ENCODE measurements at places on chromosomes 7 and 10.

- DNase-seq, result no peak
- H3K4me1 ChIP-seq, result no peaks in the 10 kb centered on the region
- H3K4me3 ChIP-seq, result no peak overlapping the region
- H3K36me3 ChIP-seq, result peaks cover 2% of the 10 kb centered on the region
- H3K27ac ChIP-seq, result no peak overlapping the region
These were observed 17.9 kb downstream of the COPG2 start for GRCh38 chr7:130650611-130651120.

DNA sequence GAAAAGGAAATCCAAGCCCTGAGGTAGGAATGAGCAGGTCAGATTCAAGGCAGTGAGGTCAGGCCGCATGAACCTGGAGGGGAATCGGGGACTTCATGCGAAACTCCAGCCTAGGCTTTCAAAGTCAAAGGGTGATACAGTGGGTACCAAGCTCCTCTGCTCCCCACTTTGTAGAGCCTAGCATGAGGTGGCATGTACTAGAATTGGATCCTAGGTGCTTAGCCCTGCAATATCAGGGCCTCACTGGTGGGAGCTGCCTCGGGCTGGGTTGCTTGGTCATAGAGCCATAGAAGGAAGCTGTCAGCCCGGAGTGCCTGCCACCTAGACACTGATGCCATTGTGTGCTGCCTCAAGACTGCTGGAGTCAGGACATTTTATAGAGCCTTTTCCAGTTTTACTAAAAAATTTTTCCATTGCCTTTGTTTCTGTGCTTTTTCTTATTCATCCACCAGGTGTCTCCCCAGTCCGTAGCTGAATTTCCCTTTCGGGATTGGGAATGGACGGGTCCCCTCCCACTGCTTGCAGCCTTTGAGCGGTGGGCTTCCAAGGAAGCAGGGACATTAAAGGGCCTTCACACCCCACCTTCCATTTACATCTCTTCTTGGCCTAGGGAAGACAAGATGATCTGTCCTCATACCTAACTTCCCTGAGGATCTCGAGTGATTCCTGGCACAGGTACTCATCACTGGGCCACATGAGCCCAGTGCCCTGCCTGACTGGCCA, 5.5 kb upstream of the LZTS2 start:
- H3K4me3 ChIP-seq, result no peak overlapping the region
- DNase-seq, result peak; percentile 36
- H3K36me3 ChIP-seq, result no peaks in the 10 kb centered on the region
- H3K27me3 ChIP-seq, result no peaks in the 10 kb centered on the region
- H3K27ac ChIP-seq, result no peak overlapping the region

GRCh38 chr10:24303522-24304310, 94.8 kb downstream of the KIAA1217 start:
- H3K4me1 ChIP-seq, result peaks cover 2% of the 10 kb centered on the region
- no peak for DNase-seq
- H3K27me3 ChIP-seq, result no peaks in the 10 kb centered on the region

DNA sequence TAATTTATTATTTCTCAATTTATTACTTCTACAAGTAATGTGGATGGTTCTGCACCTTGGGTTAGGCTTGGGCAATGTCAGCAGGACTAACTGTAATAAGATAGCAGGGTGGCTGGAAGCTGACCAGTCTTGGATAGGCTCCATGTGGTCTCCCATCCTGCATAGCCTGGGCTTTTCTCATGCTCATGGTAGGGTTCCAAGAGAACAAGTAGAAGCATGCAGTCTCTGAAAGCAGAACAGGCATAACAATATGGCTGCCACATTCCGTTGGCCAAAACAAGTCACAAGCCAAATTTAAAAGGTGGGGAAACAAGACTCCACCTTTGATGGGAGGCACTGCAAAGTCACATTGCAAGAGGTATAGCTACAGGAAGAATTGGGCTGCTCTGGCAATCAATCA, 98.6 kb upstream of the MDFIC start:
- no peaks in the 10 kb centered on the region for H3K36me3 ChIP-seq
- H3K4me3 ChIP-seq, result no peak overlapping the region
- H3K4me1 ChIP-seq, result peaks cover 6% of the 10 kb centered on the region
- no peak for DNase-seq
- no peak overlapping the region for H3K27ac ChIP-seq

DNA sequence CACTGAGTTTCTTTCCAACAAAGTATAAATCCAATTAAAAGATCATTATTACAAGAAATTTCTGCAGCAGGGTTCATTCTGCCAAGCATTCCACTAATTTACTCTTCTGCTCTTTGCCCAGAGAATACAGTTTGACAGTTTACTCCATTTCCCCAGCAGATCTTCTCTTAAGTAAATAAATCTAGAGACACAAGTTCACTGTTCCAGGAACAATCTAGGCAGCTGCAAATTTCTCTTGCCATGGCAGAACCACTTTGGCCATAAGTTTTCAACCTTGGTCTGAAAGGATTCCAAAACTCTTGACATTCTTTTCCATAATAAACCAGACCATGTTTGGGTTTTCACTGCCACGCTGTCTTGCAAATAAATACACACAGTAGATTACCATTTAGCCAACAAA, 11.5 kb downstream of the RGS10 start:
- H3K36me3 ChIP-seq, result no peaks in the 10 kb centered on the region
- DNase-seq, result no peak
- H3K4me1 ChIP-seq, result no peaks in the 10 kb centered on the region
- no peak overlapping the region for H3K4me3 ChIP-seq

DNA sequence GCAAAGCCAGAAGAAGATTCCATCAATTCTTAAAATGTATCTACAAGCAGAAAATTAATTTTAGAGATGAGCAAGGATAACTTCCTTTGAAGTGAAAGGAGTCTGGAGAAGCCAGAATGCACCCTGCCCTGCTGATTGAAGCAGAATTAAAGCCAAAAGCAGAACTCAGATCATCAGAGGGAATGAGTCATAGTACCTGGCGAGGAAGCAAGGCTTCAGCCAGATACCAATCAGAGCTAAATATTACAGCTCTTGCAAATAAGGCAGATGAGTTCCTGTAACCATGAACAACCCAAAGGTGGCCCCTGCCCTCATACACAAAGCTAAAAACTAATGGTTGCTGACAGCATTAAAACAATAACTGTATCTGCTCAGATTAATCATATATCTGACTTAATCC, 10.4 kb downstream of the HTR7 start:
- H3K4me3 ChIP-seq, result no peak overlapping the region
- no peak overlapping the region for H3K27ac ChIP-seq
- no peaks in the 10 kb centered on the region for H3K36me3 ChIP-seq
- H3K4me1 ChIP-seq, result no peaks in the 10 kb centered on the region

DNA sequence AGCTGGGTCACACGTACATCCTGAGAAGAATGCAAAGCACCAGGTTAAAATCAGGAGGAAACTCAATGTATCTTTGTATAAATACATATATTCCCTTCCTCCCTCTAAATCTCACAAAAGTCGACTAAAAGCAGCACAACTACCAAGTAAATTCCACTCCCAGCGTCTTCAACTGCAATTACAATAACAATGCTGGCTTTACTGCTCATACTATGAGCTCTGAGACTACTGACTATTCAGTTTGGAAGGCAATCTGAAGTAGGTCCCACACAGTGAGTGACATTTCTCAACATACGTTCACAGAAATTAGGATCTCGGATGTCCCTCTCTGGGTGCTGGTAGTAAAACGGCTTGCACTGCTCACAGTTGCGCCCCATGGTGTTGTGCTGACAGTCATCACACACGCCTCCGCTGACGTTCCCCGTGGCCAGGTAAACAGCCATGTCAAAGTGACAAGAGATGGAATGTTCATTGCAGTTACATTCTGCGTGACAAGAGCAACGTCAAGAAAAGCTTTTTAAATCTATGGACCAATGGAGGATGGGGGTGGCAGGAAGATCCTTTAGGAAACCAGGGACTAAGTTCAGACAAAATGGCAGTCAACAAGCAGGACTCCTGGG, 27.5 kb downstream of the LAMB1 start:
- peaks cover 8% of the 10 kb centered on the region for H3K36me3 ChIP-seq
- no peaks in the 10 kb centered on the region for H3K27me3 ChIP-seq
- no peaks in the 10 kb centered on the region for H3K4me1 ChIP-seq
- H3K27ac ChIP-seq, result no peak overlapping the region
- no peak overlapping the region for H3K4me3 ChIP-seq

DNA sequence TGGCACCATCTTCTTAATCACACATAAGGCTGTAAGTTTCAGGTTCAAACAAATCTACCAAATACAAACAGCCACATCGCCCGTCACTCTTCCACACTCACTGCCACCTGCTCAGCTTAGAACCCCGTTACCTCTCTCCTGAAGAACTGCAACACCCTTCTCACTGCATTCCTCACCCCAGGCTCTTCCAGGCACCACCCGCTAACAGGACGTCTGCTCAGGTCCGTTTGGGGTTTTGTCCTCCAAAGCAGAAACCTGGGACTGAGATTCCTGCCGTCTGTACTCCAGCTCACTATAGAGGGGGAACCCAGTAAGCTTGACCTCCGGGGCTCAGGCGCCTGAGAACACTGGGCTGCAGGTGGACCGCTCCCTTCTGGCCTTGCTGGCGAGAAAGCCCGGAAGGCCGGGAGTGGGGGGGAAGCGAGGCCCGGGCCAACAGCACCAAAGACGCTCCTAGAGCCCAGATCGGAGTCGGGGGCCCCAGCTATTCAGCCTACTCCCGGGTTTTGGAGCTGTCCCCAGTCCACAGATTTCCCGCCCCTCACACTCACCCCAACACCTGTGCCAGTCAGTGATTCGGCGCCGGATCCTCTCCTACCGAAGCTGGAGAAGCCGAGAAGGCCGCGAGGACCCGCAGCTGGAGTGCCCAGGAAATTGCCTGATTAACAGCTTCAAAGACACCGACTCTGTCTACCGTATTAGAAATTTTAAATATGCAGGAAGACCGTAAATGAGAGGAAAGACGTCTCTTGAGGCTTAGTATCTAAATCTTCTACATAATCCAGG, at the start of gene AP3M1:
Gene AP3M1, minus strand, starts transcription at position 625 of the 786 bp plus-strand sequence. CDS start 12,449 bp downstream, outside the sequence.
- no peak within 1 kb of the TSS for H3K27ac ChIP-seq
- DNase-seq, result peak; percentile 86
- H3K4me3 ChIP-seq, result peak within 1 kb of the TSS; percentile 85
- H3K27me3 ChIP-seq, result no peaks in the 10 kb centered on the region

- no peaks in the 10 kb centered on the region for H3K4me1 ChIP-seq
- no peak within 1 kb of the TSS for H3K27ac ChIP-seq
- H3K27me3 ChIP-seq, result no peaks in the 10 kb centered on the region
- DNase-seq, result peak; percentile 79
- H3K36me3 ChIP-seq, result no peaks in the 10 kb centered on the region
These were observed at the start of gene RTKN2 for GRCh38 chr10:62268399-62269114. TSS of gene RTKN2 (minus strand) at chr10:62268844. CDS start at chr10:62268610, 234 bp downstream.

DNA sequence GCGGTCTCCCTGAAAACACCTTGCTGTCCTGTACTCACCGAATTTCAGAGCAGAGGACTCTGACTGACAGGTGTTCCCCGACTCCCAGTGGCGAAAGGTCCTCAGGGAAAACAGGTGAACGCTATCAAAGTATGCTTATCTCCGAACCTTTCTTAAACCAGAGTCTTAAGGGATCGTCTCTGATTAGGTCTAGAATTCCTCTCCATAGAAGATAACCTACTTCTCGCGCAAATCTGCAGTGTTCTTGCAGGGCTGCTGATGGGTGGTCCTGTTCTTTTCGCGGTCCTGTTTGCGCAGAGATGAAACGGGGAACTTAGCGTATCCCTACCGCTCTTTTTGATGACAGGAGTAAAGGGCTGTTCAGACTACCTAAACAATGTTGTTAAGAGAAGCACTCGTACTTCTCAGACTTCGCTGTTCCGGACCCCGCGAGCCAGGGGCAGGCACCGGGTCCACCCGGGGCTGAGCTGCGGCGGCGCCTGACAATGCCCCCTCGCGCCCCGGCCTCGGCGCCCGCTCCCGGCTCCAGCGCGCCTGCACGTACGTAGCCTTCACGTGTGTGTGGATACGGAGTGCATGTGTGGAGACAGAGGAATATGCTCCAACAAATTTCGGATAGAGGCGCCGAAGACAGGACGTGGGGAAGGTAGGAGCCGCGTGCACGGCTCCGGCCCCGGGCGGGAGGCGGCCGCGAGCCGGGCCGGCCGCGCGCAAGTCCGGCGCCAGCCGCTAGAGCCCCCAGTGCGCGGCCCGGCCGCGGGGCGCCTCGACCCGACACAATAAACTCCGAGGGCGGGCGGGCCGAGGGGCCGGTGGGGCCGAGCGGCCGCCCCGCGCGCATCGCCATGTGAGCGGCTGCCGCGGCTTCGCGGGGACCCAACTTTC, 766 bp upstream of the ZMYND11 start:
- DNase-seq, result peak; percentile 51
- peak overlapping the region; percentile 99 for H3K4me3 ChIP-seq
- H3K36me3 ChIP-seq, result no peaks in the 10 kb centered on the region

GRCh38 chr7:72467237-72467636, 55.1 kb upstream of the CALN1 start:
- no peaks in the 10 kb centered on the region for H3K4me1 ChIP-seq
- no peak for DNase-seq
- no peak overlapping the region for H3K4me3 ChIP-seq
- no peaks in the 10 kb centered on the region for H3K27me3 ChIP-seq
- H3K27ac ChIP-seq, result no peak overlapping the region
- H3K36me3 ChIP-seq, result no peaks in the 10 kb centered on the region
